Fibroblast of mammary gland (primary cell): ENCODE measurements at places on chromosomes 13 and 19.
A peak's percentile ranks its signal among the peaks of the same experiment; 100 is the strongest.

DNA sequence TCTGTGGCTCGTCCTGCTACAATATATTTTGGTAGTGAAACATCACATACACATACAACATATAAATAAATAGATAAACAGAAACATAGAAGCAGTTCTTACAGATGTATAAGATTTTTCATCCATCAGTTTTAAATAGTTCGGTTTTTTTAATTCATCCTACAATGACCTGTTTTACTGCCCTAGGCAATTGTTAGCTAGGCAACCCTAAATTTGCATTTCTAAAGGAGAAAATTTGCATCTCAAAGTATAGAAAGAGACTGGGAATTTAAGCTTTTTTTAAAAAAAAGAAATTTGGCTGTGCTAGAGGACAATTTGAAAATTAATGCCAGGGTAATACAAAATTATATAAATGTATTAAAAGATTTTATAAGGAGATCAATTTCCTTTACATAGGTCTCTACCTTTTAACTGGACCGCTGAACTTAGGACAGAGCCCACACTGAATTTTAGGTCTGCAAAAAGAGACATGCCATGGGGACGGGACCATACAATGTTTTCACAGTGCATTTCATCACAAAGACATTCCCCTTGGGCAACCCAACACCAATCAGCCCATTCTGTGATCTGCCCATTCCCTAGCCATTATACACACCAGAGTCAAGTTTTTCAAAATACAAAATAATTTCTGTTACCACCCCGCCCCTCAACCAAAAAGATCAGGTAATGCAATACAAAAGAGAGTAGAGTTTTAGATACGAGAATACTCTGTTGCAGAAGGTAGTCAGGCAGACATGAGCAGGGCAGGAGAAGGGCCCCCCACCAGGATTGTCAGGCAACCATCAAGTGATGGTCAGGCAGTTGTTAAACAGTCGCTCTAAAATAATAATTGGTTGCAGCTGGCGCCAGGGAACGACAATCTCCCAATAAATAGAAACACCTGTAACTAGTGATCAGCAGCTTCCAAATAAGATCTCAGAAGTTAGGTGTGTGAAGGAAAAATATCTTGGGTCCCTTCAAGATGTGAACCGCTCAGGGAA, 299.7 kb upstream of the SGCG start:
- no peak for DNase-seq

DNA sequence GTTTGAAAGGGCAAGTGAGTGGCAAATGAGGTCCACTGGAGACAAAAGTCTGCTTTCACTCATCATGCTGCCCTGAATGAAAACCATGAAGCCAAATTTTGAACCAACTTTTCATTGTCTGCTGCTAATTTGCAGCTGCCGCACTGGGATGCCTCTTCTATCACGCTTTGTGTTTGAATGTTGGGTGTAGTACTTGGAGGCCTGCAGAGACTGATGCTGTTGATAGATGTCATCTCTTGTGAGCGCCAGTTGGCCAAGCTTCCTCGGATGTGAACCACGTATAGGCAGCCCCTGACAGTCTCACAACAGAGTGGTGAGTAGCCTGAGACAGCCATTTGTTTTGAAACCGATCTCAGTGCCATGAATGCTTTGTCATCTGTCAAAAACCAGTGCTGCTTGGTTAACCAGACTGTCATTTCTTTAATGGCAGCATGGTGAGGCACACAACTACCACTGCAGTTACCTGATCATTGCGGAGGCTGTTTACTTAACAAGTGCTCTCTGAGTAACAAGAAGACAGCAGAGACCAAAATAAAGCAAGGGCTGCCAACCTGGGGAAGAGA, 31.2 kb upstream of the SLC10A2 start:
- DNase-seq: no peak

- peak; percentile 90 for DNase-seq
Measured at GRCh38 chr13:34863360-34864135, 78.5 kb upstream of the NBEA start.

- DNase-seq: peak; percentile 70
Measured at GRCh38 chr13:47038188-47038587, 141.3 kb upstream of the HTR2A start.

GRCh38 chr13:74246487-74246886, 112.3 kb upstream of the KLF12 start:
- DNase-seq: peak; percentile 61

DNA sequence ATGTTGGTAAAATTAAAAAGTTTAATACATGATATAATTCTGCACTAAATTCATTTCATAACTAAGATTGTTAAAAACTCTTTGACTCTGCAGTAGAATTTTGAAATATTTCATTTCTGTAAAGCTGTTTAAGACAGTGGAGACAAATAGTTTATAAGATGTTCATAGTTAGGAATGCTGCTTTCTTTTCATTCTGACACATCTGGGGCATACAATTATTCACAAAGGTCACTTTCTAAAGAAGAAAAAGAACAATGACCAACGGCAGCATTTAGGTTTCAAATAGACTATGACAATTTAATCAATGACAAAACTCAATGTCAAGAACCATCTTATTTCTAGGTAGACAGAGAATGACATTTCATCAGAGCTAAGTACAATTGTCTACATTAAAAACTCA, 1422.1 kb downstream of the PCDH9 start:
- DNase-seq: peak; percentile 49

GRCh38 chr19:53870485-53870844, 2.8 kb downstream of the MYADM start:
- no peak for DNase-seq

DNA sequence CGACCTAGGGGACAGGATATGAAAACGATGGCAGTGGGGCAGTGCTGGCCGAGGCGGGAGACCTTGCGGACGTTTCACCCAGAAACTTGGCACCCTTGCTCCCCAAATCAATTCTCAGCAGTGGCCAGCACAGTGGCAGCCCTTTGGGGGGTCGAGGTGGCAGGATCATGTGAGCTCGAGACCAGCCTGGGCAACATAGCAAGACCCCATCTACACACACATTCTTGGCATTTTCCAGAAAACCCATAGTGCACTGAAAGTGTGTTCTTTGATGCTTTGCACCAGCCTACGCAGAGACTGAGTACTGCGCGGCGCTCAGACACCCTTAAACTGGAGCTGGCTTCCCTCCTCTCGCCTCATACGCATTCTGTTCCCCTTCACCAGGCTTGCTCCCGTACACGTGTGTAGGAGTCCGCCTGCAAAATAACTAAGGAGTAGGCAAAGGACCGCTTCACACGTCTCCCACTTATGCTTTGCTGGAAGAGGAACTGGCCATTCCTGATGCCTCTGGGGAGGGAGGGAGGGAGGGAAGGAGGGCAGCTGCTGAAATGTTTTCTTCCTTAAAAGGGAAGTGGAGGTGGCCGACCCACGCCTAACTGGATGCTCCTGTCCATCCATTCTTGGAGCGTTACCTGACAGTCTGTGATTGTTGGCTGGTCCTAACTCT, 23.5 kb upstream of the MIER2 start:
- no peak for DNase-seq

- DNase-seq: peak; percentile 36
Measured at GRCh38 chr19:34482380-34483250, 1.1 kb downstream of the WTIP start.

DNA sequence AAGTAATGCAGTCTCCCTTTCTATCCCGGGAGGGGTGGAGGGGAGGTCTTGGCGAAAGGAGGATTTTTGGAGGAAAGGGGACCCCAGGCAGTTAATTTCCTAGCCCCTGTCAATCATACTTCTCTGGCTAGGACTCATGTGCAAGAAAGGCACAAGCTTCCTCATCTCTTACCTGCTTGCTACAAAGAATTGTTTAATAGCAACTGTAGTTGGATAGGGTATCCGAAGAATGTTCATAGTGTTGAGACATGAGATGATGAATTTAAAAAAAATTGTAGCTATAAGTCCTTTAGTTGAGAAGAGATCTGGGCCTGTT, 525 bp downstream of the BORA start:
- no peak for DNase-seq

GRCh38 chr19:29858000-29858596, 46.3 kb downstream of the CCNE1 start:
- DNase-seq: no peak

- no peak for DNase-seq
Measured at GRCh38 chr13:31278869-31279268, 79.1 kb downstream of the B3GLCT start.

DNA sequence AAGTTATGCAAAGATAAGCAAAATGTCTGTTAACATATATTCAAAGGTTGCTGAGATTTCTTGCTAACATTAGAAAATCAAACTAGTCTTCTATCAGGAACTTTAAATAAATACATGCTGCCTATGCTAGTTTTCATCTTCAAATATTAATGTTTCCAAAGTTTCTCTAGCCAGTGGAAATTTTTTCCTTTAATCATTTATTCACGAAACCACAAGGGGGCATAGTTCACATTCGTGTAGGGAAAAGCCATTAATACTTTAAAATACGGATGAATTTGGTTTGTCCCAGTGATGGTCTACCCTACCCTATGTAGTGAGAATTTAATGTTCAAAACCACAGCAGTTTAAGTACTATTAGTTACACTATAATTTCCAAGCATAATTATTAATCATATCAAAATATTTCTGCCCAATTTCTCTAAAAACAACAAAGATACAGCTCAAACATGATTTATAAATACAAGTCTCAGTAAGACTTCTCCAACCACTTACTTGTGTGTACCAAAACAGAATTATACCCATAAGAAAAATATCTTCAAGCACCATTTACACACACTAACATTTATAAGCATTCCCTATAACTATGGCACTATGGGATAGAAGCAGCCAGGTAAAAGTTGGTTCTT, 16.2 kb downstream of the NUFIP1 start:
- DNase-seq: peak; percentile 50

DNA sequence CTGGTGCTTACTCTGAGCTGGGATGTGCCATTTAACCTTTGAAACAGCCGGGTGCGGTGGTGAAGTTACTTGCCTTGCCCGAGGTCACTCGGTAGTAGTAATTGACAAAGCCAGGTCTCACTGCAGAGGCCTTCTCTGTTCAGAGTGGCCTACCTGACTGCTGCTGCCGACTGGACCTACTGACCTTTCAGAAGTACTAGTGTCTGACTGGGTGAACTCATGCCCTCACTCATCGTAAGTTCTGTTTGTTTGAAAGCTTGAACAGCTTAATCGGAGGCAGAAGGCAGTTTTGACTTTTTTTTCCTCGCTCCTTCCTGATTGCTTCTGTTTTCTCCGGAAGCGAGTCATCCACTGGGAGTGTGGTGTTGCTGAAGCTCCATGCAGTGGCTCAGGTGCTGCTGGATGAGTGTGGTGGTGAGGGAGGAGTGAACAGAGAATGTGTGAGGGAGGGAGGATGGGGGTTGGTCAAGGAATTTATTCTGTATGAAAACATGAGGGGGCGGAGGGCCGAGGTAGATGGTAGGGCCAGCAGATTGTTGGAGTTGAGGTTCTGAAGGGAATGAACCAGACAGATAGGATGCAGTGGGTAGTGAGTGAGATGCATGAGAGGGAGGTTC, 2.7 kb downstream of the SPINT2 start:
- no peak for DNase-seq
